ENCODE measurements at places on chromosomes 4 and X.

DNA sequence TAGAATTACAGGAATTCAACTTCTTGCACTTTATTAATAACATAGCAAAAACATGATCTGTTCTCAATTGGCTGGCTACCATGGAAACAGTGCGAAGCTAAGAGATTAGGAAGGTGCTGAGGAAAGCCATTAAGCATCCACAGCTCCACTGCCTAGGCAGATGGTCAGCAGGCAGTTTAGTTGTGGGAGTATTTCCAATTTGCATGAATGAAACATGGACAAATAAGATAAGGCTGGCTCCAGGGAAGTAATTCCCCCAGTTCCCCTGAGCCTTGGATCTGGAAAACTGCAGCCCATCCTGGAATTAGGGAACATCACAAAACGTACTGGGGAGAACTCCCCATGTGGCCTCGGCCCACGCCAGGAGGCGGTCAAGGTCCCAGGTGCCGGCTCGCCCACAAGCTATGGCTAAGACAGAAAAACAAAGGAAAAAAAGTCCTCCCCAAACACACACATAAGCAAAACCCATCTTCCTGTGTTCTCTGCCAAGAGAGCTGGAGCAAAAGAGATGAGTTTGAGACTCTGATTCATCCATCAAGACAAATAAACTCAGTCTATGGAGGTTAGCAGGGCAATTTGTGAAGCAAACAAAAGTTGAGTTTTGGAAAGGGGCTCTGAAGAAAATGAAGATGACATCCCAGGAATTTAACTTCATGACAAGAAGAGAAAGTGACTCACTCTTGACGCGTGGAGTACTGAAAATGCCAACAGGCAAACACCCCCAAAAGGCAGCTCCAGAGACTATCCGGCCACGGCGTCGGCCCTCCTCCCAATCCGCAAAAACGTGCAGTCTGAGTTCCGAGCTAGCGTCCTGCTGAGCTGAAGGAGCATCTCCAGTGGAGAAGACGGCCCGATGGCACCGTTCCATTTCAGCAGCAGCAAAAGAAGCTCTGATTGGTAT, 45.1 kb downstream of the IGFBP7 start:
- no peak for DNase-seq

GRCh38 chr4:101993002-101993841, 202.7 kb downstream of the BANK1 start:
- DNase-seq, result no peak

GRCh38 chr4:148064451-148064850, 332.6 kb downstream of the ARHGAP10 start:
- DNase-seq, result no peak

- DNase-seq, result no peak
These were observed 31.5 kb upstream of the RPL34 start for GRCh38 chr4:108588878-108589277.

DNA sequence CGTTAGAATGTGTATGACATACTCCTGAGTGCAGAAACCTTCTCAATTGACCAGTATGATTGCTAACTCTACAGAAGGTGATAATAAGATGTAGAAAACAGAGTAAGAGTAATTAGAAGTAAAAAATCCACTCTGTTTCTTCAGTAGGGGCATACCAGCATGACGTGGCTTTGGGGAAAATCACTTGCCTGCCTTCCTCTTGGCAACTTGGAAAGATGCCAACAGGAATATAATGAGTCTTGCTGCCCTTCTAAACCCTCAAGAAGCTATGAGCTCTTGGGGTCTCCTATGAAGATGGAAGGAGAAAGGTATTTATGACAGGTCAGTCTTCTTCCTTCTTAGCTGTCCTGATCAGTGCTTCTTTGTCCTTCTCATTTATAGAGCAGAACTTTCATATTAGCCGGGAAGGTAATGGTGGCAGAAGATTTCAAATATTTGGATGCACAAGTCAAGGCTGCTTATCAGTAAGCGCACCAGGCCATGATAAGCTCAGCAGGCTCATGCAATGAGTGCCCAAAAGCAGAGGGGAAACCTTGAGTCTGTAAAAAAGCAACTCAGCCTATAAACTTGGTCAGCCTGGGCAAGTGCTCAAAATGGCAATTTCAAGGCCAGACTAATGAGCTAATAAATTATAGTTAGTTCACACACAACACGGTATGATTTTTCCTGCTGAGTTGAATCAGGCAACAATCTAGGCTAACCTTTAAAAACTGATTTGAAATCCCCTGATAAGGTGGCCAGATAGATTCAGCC, 69.7 kb upstream of the PPARGC1A start:
- DNase-seq, result no peak

GRCh38 chr4:95167805-95168204, 381.0 kb downstream of the UNC5C start:
- no peak for DNase-seq

DNA sequence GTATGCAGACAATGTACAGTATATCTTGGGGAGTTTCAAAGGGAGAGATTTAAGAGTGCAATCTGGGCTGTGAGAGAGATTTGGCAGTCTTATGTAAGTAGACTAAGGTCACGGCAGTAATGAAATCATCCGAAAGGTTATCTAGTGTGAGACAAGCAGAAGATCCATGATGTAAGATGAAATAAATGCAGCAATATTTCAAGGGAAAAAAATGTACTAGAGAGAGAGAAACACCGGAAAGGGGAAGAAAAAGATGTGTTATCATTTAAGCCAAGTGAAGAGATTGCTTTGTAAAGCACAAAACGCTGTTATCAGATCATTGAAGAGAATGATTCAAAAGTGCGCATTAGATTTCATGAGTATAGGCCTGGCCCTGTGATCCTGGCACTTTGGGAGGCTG, 88.4 kb upstream of the GUCY1A1 start:
- DNase-seq, result no peak

- no peak for DNase-seq
These were observed 573.1 kb upstream of the POU3F4 start for GRCh38 chrX:82934980-82935379.

GRCh38 chr4:40212674-40213527, 16.1 kb downstream of the RHOH start:
- no peak for DNase-seq

GRCh38 chr4:168511780-168512489, 15.1 kb downstream of the PALLD start:
- DNase-seq, result peak; percentile 6

DNA sequence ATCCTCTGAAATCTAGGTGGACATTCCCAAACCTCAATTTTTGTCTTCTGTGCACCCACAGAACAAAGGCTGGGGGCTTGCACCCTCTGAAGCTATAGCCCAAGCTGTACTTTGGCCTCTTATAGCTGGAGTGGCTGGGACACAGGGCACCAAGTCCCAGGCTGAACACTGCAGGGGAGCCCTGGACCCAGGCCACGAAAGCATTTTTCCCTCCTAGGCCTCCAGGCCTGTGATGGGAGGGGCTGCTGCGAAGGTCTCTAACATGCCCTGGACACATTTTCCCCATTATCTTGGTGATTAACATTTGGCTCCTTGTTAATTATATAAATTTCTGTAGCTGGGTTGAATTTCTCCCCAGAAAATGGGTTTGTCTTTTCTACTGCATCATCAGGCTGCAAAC, 27.9 kb downstream of the F8A1 start:
- no peak for DNase-seq

- no peak for DNase-seq
These were observed 23.4 kb downstream of the SMS start for GRCh38 chrX:21963731-21964405.

DNA sequence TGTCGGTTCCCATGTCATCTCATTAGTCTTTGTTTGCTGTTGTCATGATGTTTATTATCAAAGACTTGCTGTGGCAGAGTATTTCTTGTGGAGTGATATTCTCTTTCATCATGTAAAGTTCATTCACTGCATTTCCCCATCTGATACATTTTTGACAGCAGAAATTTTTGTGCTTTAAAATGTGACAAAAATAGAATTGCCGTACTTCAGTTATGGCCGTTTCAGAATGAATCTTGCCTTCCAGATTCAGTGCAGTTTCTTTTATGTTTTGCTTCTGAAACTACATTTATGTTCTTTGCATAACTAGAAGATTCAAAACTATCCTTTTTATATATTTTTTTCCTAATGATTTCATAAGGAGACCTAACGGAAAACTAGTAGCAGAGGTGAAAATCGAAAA, 10.0 kb downstream of the CSTF2 start:
- no peak for DNase-seq

DNA sequence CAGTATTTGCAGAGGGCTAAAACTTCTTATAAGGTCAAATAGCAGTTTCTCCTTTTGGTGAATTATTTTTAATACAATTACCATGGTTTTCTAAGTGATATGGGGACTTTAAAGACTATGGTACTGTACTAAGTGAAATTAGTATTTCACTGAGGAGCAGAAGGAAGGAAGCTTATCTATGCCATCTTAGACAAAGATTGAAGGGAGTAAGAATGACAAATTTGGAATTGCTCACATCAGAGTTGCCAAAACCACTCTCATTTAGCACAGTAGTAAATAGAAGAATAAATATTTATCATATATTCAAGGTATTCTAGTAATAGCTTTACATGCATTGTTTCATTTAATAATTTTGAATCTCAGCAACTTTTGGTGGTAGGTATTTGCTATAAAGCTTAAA, 30.4 kb downstream of the SULT1B1 start:
- no peak for DNase-seq

DNA sequence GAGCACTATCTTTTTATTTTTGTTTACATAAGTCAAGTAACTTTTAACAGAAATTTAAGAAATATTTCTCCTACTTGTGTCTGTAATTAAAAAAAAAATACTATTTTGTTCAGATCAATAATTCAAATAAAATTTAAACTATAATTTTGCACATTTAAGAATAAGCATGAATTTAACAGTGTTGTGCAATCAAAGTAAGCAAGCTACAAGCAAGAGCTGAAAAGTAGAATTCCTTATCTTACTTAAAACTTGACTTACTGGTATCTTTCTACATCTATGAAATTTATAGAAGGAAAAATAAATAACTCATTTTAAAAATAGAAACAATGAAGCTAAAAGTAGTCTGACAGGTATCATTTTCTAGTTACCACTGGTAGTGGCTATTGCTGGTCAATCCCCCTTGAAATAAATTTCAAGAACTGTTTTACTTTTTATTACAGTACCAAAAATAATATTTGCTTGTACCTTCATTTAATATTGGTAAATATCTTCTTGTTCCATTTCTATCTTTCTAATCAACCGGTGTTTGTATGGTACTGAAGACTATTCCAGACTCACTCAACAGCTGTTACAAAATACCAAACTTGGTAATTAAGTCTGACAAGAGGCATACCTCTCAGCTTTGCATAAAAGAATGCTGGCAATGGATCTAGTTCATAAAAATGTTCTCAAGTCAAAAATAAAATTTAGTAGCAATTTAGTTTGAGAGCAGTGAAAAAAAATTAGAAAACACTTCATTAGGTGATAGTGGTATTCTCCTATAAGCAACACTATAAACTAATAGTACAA, 62.2 kb downstream of the NOCT start:
- DNase-seq, result no peak

GRCh38 chr4:158652920-158653319, 18.8 kb downstream of the C4orf46 start:
- no peak for DNase-seq

DNA sequence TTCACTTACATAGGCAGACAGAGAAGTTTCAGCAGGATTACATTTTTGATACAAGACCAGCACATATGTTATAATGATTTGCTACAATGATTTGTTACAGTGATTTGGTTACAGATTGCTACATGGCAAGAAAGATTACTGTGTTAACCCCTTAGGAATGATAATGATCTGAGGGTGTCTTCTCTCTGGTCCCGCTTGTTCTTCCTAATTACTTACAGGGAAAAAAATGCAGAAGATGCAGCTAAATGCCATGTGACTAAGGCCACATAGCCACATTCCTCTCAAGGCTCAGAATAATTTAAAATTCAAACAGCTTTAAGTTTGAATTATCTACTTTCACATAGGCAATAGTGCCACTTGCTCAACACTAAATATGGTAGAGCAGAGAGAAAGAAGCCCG, 9.7 kb upstream of the LAP3 start:
- DNase-seq, result no peak

DNA sequence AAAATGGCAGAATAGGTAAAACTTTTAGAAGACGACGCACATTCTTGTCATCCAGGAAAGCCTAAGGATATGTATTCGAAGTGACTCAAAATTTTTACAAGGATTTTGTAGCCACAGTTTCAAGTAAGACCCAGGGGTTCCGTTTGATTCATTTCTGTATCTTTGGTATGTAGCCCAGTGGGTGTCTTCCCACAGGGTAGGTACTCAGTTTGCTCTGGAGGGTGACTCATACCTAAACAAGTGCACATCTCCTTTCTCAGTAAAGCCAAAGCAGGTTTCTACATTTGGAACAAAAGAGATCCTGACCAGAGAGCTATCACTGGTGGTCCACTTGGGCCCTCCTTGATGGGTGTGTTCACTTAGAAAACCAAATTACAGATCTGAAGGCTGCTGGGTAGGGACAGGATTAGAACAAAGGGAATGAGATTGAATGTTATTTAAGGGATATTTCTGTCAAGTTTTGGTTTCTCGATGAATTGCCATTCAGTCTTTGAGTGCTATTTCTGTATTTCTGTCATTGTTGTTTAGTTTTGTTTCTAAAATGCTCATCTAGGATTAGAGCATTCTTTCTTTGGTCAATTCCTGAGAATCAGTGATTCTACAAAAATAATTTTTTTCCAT, 56.1 kb downstream of the PLS3 start:
- DNase-seq, result no peak

- DNase-seq, result no peak
These were observed 1.1 kb upstream of the PHOX2B start for GRCh38 chr4:41749631-41750039.

Data from activated CD4-positive, CD25-positive, alpha-beta regulatory T cell (primary cell).